ENCODE measurements at places on chromosomes 12 and 14.
A peak's percentile ranks its signal among the peaks of the same experiment; 100 is the strongest.

DNA sequence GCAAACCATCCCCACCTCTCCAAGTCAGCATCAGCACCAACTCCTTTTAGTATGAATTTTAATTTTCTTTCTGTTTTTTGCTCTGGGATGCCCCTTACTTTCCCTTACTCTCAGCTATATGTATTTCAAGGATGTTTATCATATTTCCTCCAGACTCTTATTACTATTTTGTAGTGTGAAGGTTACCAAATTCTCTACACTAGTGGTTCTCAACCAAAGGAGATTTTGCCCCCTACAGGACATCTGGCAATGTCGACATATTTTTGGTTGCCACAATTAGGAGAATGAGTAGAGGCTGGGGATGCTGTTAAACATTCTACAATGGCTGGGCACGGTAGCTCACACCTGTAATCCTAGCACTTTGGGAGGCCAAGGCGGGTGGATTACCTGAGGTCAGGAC, 29.1 kb upstream of the SOS2 start:
- peak; percentile 42 for DNase-seq

- no peak for DNase-seq
Observed at GRCh38 chr14:101035466-101036225, 132.1 kb upstream of the RTL1 start.

- no peak for DNase-seq
Observed at GRCh38 chr12:110561471-110562201, 21.5 kb downstream of the PPTC7 start.

GRCh38 chr14:55249423-55249822, 21.8 kb upstream of the FBXO34 start:
- DNase-seq: no peak

GRCh38 chr12:114213055-114213581, 192.8 kb downstream of the TBX5 start:
- DNase-seq: no peak

- DNase-seq: no peak
Observed at GRCh38 chr14:96554315-96554910, 52.2 kb downstream of the PAPOLA start.

- DNase-seq: peak; percentile 79
Observed at GRCh38 chr12:105474672-105475071, 144.2 kb downstream of the C12orf75 start.

GRCh38 chr12:46795988-46796387, 29.8 kb downstream of the SLC38A4 start:
- DNase-seq: no peak

DNA sequence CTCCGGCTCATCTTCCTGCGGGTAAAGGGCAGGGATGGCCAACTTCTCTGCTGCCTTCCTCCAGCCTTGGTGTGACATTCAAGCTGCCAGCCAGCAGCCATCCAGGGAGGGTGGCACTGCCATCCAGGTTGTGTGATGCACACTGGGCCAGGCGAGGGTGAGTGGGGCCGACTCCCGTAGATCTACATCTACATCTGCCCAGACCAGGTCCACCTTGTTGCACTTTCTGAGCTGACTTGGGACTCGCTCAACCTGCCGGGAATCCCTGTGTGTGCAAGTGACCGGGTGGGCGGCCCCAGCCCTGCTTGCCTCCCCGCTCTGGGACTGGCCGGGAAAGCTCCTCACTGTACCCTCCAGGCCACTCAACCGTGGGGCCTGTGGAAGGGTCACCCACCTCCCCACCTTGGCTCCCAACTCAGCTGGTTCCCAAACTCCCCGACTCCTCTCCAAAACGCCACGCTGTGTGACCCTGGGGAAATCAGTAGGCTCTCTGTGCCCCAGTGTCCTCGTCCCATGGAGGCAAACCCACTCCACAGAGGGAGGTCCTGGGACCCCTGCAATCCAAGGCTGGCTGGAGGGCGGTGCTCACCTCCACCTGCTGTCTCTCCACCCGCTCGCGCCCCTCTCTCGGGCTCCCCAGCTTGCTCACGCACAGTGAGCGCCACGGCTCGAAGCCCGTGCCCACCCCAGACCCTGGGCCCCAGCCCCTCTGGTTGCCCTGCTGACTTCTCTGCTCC, 14.7 kb downstream of the JAG2 start:
- DNase-seq: no peak

GRCh38 chr14:56886471-56887062, 76.3 kb upstream of the OTX2 start:
- no peak for DNase-seq

DNA sequence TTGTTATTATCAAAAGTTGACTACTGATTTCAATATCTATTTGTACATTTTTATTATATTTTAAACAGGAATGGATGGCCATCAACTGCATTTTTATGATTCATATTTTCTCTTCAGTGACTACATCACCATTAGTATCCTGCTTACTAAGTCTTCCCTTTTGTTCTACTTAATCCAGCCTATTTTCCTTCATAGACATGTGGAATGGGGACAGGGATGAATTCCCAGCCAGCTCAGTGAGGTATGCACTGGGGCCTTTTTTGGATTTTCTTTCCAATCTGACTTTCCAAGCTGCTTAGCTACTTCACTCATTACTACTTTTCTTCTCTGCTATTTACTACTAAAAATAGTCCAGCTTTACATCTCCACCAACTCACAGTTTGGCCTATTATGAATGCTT, 38.4 kb downstream of the AKAP6 start:
- no peak for DNase-seq

- DNase-seq: peak; percentile 19
Observed at GRCh38 chr14:66249544-66249943, 236.6 kb upstream of the CCDC196 start.

All from PC-9 (cell line).